H1 (cell line): ENCODE measurements at places on chromosomes 2 and 18. TPM values are rescaled to one million over a fixed set of nuclear protein-coding genes. Genes with fewer than 3 reads are reported as not detected.

Gene PARD6G
- total RNA-seq, result 17.9 and 18.8 TPM in 2 replicates

Gene ICOS
- not detected in 2 replicates for total RNA-seq

Gene C2orf92
- 3.7 and 5.2 TPM in 2 replicates for total RNA-seq

Gene SERPINB2
- not detected in 2 replicates for total RNA-seq

DNA sequence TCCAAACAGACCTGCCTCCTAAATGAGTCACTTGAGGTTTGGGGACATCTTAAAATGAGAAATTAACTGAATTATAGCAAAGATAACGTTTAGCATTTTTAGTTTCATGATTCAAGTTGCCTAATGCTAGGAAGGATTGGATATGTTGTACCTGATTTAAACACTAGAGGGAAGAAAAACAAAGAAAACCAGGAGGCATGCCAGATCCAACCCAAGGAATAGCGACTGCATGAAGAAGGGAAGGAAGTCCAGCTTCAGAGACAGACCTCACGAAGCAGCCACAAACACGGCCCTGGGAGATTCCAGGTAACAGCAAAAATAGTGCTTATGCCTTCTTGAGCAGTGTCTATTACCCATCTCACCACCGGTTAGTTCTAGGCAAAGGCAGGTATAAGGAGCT lies 499.9 kb upstream of the SPHKAP start:
- no peak for DNase-seq
- no peaks in the 10 kb centered on the region for H3K36me3 ChIP-seq
- H3K4me3 ChIP-seq, result no peak overlapping the region
- H3K27ac ChIP-seq, result no peak overlapping the region
- H3K4me1 ChIP-seq, result no peaks in the 10 kb centered on the region
